ENCODE measurements at places on chromosomes 16 and 17. TPM values are rescaled to one million over a fixed set of nuclear protein-coding genes. Genes with fewer than 3 reads are reported as not detected.

- no peak for DNase-seq
These were observed 15.0 kb upstream of the MT4 start for GRCh38 chr16:56549744-56550385.

DNA sequence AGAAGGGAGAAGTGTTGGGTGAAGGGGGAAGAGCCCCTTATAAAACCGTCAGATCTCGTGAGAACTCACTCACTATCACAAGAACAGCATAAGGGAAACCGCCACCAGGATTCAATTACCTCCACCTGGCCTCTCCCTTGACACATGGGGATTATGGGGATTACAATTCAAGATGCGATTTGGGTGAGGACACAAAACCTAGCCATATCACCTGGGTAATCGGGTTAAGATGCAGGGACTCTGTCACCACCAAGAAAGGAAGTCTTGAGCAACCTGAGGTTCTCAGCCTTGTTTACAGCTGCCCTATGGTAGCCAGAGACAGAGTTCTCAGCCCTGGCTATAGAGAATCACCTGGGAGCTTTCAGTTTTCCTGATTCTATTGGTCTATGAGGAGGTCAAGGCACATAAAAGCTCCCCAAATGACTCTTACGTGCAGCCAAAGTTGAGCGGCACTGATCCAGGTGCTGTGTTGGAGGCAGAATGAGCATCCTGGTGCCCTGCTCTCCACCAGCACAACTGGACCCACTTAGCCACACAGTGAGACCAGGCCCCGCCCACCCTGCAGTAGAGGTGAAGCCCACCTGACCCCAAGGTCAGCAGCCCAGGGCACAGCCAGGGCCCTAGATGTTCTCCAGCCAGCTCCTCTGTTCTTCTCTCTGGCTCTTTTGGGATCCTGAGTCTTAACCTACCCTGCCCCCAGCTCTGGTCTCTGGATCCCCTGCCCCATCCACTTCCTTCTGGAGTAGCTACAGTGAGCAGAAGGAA is 138.5 kb upstream of the CDH5 start:
- no peak for DNase-seq

- no peak for DNase-seq
These were observed 40.5 kb downstream of the LYRM1 start for GRCh38 chr16:20940871-20941635.

DNA sequence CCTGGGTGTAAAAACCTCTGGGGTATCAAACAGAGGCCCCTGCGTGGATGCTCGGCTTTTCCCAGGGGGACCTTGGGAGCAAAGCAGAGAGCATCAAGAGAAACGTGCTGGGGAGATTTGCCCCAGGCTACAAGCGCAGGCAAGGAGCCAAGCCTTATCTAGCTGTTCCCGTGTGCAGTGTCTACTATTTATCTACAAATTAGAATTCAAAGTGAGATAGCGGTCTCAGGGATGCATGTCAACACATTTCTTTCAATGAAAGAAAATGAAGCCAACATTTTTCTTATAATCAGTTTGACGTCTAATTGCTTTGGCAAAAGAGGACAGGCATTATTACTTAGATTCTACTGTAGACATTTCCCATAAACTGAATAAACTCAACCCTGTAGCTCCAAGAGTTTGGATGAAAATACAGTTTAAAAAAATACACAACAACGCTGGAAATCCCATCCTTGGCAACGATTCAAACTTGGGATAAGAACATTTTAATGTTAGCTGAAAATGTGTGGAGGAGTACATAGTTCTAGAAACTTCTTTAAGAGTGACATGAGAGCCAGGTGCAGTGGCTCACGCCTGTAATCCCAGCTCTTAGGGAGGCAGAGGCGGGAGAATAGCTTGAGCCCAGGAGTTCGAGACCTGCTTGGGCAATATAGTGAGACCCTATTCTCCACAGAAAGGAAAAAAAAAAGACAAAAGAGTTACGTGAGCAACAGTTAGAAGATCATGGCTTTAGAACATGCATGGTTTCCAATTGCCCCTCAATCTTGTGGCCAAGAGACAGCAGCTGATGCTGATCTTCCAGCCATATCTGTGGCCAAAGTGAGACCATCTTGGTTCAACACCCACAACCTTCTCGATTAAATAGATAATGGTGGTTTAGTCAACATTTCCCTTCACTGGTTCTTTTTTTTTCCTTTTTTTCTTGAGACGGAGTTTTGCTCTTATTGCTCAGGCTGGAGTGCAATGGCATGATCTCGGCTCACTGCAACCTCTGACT is 7.2 kb downstream of the SPNS3 start:
- peak; percentile 77 for DNase-seq

- DNase-seq: no peak
These were observed 2.4 kb downstream of the EPN3 start for GRCh38 chr17:50534979-50535326.

DNA sequence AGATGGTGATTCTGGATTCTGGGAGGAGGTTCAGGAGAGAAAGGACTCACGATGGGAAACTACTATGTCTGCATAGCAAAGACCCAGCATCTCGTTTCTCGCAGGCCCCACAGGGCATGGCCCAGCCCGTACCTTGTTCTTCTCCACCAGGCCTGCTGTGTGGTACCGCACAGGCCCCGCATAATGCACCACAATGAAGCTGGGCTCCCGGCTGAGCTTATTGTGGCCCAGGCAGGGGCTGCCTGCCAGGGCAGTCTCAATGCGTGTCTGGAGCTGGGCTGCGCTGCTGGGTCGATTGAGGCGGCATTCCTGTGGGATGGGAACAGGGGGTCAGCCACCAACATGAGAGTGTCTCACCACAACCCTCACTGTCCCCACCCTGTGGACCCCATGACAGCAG is 20.4 kb downstream of the ZNHIT3 start:
- DNase-seq: no peak

GRCh38 chr16:2953706-2954627 is 10.1 kb upstream of the KREMEN2 start:
- no peak for DNase-seq

DNA sequence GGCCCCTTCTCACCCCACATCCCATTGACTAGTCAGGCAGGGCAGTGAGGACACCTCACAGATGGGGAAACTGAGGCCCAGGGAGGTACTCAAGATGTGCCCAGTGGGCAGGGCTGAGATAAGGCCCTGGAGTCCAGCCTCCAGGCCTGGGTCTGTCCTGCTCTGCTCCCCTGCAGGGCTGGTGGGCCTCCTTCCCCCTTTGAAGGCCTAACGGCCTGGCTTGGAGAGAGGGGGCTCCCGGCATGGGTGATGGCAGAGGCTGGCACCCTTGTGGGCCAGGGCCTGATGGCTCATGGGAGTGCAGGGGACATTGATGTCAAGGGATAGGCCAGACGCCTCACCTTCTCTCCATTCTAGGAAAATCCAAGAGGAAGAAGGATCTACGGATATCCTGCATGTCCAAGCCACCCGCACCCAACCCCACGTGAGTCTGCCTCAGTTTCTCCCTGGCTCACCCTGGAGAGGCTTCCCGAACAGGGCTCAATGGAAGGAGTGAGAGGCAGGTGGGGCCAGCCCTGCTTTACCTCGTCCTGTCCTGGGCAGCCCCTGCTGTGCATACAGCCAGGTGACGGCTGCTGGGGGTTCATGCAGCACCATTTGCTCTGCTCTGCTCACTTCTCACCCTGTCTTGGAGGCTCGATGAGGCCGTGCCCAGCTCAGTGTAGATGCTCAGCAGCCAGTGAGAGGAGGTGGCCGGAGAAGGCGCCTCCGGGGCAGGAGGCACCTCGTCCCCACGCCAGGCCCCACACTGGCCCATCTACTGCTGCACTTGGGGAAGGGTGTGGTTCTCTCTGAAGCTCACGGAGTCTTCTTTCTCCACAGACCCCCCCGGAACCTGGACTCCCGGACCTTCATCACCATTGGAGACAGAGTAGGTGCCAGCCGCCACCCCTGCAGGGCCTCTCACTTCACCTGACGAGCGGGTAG is 13.8 kb downstream of the MAP2K3 start:
- no peak for DNase-seq

DNA sequence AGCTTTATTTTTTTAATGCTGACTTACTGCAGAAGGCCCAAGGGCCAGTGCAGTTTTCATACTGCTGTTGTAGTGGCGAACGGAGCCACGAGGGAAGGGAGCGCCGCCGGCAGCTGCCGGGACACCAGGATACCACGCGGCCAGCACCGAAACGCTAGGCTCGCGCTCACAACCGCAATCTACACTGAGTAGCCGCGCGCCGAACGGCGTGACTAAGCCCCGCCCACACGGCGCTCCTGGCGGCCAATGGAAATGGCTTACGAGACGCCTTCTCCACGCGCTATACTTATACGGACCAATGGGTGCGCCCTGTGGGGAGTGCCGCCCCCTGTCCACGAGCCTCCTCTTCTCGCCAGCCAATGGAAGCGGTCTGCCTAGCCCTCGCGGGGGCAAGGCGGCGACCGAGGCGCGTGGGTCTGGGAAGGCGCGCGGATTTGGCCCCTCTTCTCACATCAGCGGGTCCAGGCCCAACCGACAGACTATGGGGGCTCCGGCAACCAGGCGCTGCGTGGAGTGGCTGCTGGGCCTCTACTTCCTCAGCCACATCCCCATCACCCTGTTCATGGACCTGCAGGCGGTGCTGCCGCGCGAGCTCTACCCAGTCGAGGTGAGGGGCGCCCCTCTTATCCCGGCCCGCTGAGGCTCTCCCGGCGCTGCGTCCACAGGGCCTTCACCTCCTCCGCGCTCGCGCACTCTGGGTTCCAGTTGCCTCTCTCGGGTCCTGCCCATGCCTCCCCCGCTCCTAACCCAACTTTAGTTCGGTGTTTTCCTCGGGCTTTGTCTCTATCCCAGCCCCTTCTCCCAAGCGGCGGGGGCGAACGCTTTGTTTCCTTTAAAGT is at the start of gene TMEM97:
Gene TMEM97 (plus strand): TSS at position 442 of the 839 bp plus-strand sequence. CDS start 40 bp downstream, at position 482.
- DNase-seq: peak; percentile 95

GRCh38 chr16:53962041-53962440 is 258.1 kb downstream of the FTO start:
- DNase-seq: no peak

DNA sequence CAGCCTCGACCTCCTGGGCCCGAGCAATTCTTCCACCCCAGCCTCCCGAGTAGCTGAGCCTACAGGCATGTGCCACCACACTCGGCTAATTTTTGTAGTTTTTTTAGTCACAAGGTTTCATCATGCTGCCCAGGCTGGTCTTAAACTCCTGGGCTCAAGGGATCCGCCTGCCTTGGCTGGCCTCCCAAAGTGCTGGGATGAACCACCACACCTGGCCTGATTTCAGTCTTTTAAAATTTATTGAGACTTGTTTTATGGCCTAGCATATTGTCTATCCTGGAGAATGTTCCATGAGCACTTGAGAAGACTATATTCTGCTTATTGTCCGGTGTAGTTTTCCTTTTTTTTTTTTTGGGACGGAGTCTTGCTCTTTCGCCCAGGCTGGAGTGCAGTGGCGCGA is 18.5 kb downstream of the DNAI2 start:
- DNase-seq: no peak

GRCh38 chr16:8722025-8722348 is 47.6 kb downstream of the ABAT start:
- no peak for DNase-seq

- DNase-seq: no peak
These were observed 197.1 kb downstream of the SHISA9 start for GRCh38 chr16:13098536-13098935.

DNA sequence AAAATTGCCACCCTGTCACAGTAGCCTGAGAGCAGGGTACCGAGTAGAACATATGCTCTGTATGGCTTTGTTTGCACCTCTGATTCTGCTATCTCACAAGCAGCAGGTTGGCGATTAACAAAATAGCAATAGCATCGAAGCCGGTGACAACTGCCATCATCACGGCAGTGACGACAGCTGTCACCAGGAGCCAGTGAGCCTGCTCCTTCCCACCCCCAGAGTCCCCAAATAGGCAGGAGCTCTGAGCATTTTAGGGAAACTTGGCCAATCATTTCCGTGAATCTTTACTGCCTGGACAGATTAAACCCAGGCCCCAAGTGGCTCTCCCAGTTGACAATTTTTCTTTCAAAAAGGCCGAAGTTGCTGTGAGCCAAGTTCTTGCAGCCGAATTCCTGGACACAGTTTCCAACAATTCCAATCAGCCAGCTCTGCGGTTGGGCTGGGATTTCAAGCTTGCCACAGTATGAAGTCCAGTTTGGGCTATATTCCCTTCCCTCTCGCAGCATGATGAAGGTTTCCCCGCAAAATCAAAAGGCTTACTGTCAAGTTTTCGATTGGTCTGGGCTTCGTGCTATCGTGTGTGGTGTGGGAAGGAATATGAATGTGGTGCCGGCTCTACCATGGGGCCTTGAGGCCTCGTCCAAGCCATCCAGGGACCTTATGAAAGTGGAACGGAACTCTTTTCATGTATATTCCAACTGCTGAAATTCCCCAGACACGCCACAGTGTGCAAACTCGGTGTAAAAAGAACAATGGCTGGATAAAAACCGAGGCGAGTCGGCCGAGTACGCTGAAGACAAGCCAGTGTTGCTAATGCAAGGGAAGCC is 186.6 kb downstream of the C16orf78 start:
- DNase-seq: peak; percentile 88

- no peak for DNase-seq
These were observed 162.4 kb upstream of the FAM20A start for GRCh38 chr17:68763562-68763961.

DNA sequence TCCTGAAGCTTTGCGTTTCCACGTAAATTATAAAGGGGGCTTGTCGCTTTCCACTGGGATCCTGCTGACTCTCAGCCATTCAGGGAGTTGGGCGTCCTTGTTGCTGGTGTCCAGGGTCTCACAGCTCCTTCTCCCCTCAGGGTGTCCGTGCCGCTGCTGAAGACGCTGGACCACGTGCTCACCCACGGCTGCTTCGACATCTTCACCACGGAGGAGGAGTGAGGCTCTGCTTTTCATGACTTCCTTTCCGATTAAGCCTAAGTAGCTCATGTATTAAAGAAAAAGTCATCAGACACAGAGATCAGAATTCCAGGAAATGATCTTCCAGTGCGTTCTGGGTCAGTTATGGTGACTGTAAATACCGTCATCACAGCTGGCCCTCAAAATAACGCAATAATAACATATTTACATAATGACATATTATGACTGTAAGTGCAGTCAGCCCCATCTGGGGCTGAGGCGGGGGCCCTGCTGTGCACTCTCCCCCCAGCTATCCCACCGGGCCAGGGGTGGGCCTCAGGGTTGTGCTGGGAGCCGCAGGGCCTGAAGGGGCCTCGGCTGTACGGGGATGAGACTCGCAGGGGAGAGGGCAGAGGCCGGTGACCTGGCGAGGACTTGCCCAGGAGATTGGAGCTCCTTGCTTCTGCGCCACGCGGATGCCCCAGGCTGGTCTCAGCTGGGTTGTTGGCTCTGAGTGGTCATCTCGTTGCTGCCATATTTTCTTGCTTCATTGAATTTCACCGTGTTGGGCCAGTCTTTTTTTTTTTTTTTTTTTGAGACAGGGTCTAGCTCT is 92.9 kb upstream of the ZNF750 start:
- no peak for DNase-seq

ABCC12 gene
- 0.38 TPM for polyA plus RNA-seq

CEP20 gene
- 23.3 TPM for polyA plus RNA-seq

NOD2 gene
- polyA plus RNA-seq: 1.5 TPM

PITPNM3 gene
- 4.8 TPM for polyA plus RNA-seq

C17orf113 gene
- 0.99 TPM for polyA plus RNA-seq

Data from muscle of back (tissue), 13 donors.